BJ (cell line): ENCODE measurements at places on chromosomes 6 and 20. TPM values are rescaled to one million over a fixed set of nuclear protein-coding genes. Genes with fewer than 3 reads are reported as not detected.

DNA sequence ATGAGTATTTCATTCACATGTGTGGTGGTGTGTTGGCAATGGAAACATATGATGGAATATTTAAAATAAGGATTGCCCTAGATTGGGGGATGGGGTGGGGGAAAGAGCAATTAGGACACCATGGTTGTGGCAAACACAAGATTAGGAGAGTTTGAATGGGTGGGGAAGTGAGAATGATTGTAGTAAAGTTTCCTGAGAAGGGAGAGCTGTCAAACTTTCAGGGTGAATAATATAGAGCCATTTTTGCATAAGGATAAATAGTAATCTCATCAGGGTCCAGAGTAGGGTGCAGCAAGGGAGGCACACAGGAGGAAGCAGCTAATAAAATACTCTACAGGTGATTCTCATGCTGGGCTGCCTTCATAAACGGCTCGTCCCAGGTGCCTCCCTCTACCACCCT is 294.9 kb upstream of the MARCKS start:
- no peak for DNase-seq

GRCh38 chr6:15116889-15117288 is 129.0 kb upstream of the JARID2 start:
- DNase-seq = no peak

GRCh38 chr6:57254055-57254717 is 32.1 kb upstream of the RAB23 start:
- no peak for DNase-seq

- DNase-seq = no peak
Measured at GRCh38 chr6:40845553-40845952, 193.5 kb downstream of the UNC5CL start.

GRCh38 chr6:42407379-42407778 is 44.3 kb downstream of the TRERF1 start:
- peak; percentile 48 for DNase-seq

DNA sequence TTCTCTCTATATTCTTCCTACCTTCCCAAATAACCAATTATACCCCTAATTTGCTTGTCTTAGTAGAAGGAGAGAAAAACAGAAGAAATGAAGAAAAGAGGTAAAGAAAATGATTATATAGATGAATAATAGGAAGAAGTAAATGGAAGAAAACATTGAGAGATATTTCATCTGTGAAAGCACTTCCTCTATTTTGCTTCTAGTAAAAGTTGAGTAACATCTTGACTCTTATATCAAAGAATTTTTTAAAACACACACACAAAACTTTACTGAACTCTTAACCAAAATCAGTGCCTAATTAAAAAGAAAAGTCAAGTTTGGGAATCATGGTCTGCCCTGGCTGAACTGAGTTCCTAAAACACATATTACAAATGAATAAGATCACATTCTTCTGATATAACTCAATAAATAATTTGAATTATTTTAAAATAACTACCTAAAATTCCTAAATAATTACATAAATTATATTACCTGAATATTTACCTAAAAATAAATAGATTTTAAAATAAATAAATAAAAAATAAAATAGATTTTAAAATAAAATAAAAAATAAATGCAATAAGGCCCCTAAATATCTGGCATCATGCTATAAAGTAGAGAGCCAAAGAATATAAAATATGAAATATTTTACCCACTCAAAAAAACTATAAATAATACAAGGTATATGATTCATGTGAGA is 8.8 kb downstream of the SLC17A2 start:
- DNase-seq = no peak

- no peak for DNase-seq
Measured at GRCh38 chr20:24910461-24910860, 38.6 kb upstream of the CST7 start.

- peak; percentile 82 for DNase-seq
Measured at GRCh38 chr6:43926634-43927531, 156.9 kb downstream of the VEGFA start.

- no peak for DNase-seq
Measured at GRCh38 chr20:19327401-19327800, 115.0 kb downstream of the SLC24A3 start.

GRCh38 chr20:63854766-63855362 is 6.4 kb upstream of the ABHD16B start:
- no peak for DNase-seq

DNA sequence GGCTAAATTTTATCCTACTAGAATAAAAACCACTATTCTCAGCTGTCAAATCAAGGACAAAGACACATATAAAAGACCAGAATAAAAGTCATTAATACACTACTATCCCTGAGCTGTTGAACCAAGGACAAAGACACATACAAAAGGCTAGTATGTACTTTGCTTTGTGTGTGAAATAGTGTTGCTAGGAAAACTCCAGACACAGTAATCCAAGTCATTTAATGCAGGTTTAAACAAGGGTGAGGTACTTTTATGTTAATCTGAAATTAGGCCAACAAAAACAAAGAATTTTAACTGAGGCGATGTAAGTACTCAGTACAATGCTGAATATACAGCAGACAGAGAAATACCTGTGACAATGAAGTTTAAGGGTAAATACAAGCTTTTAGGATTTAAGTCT is 18.9 kb downstream of the GCLC start:
- DNase-seq = no peak

DNA sequence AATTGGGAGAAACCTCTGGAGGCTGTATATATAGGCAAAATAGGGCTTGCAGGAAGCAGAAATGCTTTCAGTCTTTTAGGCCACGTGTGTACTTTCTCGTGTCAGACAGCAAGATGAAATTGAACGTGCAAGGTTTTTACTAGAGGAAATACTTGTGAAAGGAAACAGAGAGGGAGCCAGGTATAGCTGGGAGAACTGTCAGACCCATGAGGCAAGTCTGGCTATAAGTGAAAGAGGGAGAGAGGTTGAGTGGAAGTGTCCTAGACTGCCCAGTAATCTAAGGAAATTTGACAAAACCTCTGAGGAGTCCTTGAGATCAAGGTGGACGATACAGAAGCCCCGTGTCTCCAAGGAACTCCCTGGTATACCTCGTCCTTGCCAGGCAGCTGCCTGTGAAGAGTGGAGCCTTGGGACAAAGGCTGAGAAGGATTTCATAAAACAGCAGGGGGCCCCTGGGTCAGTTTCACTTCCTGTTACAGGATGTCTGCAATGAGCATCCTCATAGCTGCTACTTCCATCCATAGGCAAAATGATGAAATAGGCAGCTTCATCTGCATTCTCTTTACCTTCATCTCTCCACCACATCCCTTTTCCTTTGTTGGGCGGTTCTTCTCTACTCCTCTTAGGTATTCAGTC is 114.4 kb upstream of the MAP3K7 start:
- DNase-seq = no peak

DNA sequence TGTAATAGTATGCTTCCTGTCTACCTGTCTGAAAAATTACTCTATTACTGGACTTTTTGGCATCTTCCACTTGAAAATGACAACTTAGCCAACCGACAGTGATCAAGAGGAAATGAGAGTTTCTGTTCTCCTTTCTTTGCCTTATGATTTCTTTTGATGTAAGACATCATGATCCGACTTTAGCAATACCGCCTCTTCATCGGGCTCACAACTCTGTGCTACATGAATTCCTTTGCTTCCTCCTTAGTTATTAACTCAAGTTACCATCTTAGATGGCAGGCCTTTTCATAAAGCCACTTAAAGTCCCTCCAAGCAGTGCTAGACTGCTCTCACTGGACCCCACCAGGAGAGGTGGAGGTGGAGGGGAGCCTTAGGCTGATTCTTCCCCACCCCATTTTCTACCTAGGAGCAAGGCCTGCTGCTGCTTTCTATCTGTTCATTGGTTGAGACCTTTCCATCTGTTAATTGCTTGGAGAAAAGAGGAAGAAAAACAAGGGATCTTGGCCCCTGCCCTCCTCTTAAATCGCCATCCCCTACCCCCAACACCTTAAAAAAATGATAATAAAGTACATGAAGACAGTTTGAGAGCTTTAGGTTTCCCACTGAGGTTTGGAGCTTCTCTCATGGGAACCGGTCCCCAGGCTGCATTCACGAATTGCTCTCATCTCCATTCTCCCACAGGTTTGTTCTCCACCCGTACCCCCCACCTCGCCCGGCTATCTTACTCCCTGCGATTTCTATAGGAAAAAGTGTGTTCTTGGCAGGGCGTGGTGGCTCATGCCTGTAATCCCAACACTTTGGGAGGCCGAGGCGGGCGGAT is 21.6 kb upstream of the MCM3 start:
- DNase-seq = no peak

DNA sequence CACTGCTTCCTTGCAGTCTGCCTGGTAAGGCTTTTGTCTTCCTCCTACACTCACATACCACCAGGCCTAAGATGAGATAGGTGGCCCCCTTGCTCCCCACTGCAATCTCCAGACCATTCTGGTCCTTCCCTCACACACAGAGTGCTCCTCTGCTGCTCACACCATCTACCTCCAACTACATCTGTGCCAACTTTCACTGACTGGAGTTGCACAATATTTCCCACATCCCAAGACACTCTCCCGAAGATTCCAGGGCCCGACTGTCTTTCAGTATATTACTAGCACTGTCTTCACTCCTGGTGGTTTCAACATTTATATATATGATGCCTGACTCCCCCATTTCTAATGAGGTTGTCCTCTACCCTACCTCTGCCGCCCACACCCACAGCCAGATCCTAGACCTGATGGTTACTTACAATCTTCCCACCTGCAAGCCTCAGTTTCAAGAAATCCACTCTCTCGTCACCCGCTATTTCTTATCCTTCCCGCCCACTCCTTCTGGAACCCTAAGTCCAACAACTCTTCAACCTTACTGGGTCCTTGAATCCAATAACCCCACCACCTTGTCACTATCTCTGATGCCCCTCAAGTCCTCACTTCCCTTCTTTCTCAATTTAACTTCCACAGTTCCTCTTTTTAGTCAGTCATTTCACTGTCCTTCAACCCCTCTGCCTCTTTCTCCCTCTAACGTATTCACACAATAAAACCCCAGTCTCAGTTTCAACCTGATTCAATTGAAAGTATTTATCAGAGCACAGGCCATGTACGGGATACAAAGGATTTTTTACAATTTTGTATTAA is 21.6 kb downstream of the RALGAPA2 start:
- DNase-seq = no peak

- no peak for DNase-seq
Measured at GRCh38 chr6:88860310-88860709, 103.1 kb downstream of the RNGTT start.

GRCh38 chr6:122994256-122994655 is 1.8 kb upstream of the CLVS2 start:
- DNase-seq = no peak

DNA sequence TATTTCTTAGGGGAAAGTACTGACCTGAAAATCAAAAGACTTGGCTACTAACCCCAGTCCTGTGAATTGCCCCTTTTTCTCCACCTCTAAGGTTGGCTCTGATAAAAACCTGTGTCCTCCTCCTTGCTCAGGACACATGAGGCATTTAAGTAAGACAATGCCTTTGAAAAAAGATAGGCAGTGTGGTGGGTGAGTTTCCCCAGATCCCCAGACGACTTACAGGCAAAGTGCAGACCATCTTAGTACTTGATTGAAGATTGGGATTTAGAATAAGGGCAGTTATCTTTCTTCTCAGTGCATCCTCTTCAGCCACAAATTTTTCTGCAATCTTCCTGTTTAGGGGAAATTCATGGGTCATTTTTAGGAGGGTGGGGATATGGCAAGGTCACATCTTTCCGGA is 87.8 kb downstream of the KIZ start:
- DNase-seq = no peak

- DNase-seq = no peak
Measured at GRCh38 chr20:54083459-54083858, 13.1 kb upstream of the BCAS1 start.

GRCh38 chr6:161584051-161584450 is 310.2 kb upstream of the AGPAT4 start:
- DNase-seq = no peak

- peak; percentile 58 for DNase-seq
Measured at GRCh38 chr6:146857180-146857979, 258.6 kb downstream of the ADGB start.

DNA sequence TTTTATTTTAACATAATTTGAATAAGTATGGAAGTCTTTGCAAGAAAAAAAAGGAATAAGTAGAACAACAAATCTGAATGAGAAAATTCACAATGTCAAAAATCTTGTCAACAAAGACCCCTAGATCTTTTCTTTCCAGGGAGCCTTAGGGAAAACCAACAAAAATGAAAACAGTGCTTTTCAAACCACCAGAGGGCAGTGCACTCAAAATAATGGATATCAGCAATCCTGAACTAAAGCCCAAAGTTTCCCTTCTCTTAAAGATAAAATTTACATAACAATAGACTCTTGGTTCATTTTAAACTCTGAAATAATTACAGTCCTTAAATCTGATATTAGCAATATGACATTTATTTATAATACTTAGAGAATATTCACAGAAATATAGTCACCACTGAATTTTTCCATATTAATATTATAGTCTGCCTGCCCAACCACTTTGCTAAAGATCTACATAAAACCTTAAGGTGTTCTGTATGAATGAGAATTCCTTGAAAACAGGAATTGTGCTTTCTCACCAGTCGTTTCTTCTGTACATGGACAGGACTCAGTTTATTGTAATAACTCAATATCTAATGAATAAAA is 105.3 kb upstream of the BMP5 start:
- DNase-seq = no peak

- DNase-seq = no peak
Measured at GRCh38 chr6:156940221-156940620, 163.0 kb downstream of the ARID1B start.

DNA sequence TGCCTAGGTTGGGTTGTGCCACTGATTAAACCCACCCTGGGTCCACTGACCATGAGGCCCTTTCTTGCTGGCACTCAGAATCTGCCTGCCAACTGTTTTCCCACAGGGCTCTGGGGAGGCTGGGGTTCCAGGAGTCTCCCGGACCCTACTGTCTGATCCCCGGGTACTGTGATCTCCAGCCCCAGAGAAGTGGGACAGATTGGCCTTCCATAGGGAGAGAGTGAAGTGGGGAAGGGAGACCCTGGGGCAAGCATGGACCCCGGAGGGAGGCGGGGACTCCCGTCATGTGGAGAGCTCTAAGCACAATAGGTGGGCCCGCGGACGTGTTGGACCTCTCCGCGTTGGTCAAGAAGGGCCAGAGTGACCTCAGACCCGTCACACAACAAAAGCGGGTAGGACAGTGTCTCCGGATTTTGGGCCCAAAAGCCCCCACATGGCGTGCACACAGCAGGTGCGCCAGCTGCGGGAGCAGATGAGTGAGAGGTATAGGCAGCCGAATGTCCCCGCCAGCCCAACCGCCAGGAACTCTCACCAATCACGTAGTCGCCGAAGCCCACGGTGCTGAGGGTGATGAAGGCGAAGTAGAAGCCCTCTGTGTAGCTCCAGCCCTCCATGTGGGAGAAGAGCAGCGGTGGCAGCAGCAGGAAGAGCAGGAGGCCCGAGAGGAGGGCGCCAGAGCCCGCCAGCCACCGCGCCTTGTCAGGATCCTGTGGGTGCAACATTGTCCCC is 10.6 kb downstream of the KCNK17 start:
- DNase-seq = no peak

- DNase-seq = no peak
Measured at GRCh38 chr6:40788661-40789655, 201.8 kb upstream of the LRFN2 start.

- DNase-seq = no peak
Measured at GRCh38 chr6:100257793-100258395, 206.8 kb downstream of the SIM1 start.

Gene HTR1E
- polyA plus RNA-seq = not detected in 2 replicates

Gene ZNF391
- polyA plus RNA-seq = 0.27 and 0.50 TPM in 2 replicates

Gene GUCA1A
- 0.20 and 0.33 TPM in 2 replicates for polyA plus RNA-seq

Gene C6orf132
- polyA plus RNA-seq = 0.51 and 0.70 TPM in 2 replicates

Gene HCRTR2
- polyA plus RNA-seq = not detected in 2 replicates

Gene HEY2
- not detected in 2 replicates for polyA plus RNA-seq

Gene OXT
- polyA plus RNA-seq = not detected in 2 replicates

Gene PNPLA1
- not detected in 2 replicates for polyA plus RNA-seq

Gene NKAIN2
- polyA plus RNA-seq = not detected in 2 replicates

Gene SMPD2
- 7.7 and 9.8 TPM in 2 replicates for polyA plus RNA-seq

Gene FABP7
- polyA plus RNA-seq = not detected in 2 replicates

Gene KATNA1
- polyA plus RNA-seq = 15.6 and 26.9 TPM in 2 replicates

Gene CLDN20
- not detected in 2 replicates for polyA plus RNA-seq
